ENCODE measurements at places on chromosomes 12 and 14.

DNA sequence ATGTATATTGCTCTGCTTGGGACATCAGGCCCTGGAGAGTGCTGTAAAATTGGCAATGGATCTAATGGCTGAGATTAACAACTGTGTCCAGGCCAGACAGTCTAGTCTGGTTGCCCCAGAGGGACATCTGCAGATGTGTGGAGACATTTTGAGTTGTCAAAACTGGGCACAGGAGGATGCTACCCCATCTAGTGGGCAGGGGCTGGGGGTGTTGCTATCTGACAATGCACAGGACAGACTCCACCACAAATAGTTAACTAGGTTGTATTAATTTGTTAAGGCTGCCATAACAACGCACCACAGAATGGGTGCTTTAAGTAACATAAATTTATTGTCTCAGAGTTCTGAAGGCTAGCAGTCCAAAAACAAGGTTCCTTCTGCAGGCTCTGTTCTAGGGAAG lies 302.5 kb upstream of the AMIGO2 start:
- no peak for DNase-seq

DNA sequence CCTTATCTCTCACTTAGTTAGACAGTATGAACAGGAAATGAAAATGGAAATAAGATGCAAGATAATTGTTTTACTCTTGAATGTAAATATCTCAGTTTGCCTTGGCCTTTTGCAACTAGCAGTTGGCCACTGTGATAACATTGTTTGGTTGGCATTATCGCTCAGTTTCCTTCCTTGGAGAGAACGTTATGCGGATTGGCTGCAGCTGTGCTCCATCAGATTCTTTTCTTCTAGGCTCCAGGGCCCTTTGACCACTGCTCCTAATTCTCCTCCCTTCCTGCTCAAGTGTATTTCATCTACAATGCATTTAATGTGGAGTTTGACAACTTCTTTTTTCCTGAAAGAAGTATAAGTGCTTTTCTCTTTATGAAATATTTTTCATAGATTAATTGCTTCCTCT lies 284.2 kb downstream of the ADAMTS20 start:
- DNase-seq, result no peak

- peak; percentile 0 for DNase-seq
Observed at GRCh38 chr12:48765753-48766162, 23.1 kb downstream of the ADCY6 start.

DNA sequence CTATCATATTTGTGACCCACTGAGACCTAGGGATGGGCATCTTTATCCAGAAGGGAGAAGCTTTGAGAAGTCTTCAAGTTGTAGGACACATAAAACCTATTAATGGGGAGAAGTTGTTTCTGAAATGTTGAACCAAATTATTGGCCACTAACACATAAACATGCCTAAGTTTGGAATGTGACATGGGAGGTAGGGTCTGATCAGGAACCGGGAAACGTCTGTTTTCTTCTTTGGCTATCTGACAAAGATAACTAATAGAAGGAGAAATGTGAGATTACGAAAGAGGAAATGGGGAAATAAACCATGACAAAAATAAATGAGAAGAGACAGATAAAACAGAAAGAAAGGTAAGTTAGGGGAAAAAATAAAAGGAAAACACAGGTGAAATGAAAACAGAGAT lies 425.2 kb downstream of the EGLN3 start:
- DNase-seq, result no peak

GRCh38 chr14:35406506-35407305 lies 2.2 kb upstream of the NFKBIA start:
- DNase-seq, result peak; percentile 55

GRCh38 chr12:93459097-93459496 lies 8.2 kb upstream of the MRPL42 start:
- DNase-seq, result no peak

DNA sequence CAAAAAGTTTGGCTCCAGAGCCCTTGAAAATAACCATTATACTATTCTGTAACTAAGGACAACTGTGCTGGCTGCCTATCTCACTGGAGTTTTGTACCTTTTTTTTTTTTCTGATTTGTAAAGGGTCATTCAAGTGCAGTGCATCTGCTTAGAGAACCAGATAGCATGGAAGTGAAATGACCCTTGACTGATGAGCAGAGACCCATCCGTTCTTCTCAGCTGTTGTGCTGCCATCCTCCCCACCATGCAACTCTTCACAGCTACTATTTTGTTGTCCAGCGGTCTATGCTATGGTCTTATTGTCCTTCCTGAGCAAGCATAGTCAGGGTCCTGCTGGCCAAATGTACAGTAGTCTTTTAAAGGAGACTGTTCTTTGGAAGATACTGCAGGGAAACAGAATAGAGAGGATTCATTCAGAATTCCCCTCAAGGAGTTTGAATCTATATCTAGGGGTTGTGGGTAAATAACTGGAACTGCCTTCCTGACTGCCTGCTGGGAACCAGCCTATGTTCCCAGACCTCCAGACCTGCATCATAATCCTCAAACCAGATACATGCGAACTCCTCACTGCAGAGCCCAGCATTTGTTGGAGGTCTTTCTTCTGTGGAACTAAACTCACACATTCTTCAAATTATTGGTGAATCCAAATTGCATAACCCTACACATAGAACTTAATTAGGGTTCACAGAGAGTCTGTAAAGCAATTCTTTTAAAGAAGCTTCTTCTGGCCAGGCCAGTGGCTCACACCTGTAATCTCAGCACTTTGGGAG lies 41.1 kb downstream of the GPR19 start:
- no peak for DNase-seq

DNA sequence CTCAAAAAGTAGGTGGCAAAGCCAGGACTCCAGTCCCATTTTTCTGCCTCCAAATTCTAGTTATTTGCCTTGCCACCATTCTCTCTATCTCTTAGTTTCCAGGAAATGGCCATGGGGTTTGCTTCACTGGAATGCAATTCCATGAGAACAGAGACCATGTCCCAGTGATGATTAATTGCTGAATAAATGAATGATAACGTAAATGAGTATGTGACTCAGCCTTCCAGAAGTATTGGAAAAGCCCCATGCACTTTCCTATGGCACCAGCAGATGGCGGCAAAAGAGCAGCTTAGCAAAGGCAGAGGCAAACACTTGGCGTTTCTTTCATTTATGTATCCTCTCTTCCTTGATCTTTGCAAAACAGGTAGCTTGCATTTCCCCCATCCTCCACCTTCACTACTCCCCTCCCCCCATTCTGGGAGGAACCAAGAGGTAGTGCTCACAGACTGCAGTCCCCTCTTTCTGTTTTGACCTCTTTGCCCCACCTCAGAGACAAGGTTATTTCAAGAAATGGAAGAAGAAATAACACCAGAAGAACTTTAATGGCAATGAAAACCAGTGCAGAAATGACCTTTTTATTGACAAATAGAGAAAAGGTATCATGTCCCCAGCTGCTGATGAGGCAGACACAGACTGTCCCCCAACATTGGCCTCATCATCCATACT lies 21.3 kb downstream of the TBX3 start:
- DNase-seq, result peak; percentile 89

- DNase-seq, result no peak
Observed at GRCh38 chr12:30927222-30927611, 669 bp downstream of the TSPAN11 start.

DNA sequence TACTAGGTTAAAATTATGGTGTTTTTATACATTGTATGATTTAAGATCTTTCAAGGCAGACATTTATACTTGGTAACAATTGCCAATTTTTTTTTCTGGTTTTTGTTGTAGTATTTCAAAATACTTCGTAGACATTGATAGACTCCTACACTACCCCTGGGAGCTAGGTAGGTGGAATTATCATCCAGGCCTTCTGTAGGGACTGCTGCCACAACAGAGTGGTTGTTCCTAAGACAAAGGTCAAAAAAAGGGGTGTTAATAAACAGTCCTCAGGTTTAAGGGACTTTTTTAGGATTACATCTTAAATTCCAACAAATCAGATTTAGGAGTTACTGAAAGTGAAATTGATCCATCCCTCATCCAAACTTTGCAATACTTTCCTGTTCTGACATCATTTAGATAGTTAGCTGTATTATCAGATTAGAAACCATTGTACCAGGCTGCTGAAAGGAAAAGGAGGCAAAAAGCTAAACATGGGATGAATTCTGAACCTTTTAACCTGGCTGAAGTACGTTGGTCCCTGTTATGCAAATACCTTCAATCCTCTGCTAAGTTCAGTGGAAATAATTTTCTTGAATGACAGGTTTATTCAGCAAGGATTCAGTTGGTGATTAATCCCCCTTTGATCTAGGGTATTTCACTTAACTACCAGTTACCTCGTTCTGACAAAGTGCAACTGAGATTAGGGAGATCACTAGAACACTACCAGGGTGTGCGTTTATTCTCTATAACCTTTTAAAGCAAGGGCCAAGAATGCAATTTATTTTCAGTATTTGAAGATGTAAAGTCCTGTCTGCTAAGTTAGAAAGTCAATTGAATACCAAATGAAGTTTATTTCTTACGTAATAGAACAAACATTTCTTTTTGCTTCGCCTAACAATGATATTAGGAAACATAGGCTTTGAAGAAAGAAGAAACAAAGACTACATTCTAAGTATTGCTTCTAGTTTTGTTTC lies 23.2 kb downstream of the AP5M1 start:
- no peak for DNase-seq

GRCh38 chr12:77033658-77034536 lies 31.5 kb downstream of the E2F7 start:
- no peak for DNase-seq

GRCh38 chr14:69657950-69658355 lies 46.6 kb downstream of the SUSD6 start:
- DNase-seq, result peak; percentile 21

DNA sequence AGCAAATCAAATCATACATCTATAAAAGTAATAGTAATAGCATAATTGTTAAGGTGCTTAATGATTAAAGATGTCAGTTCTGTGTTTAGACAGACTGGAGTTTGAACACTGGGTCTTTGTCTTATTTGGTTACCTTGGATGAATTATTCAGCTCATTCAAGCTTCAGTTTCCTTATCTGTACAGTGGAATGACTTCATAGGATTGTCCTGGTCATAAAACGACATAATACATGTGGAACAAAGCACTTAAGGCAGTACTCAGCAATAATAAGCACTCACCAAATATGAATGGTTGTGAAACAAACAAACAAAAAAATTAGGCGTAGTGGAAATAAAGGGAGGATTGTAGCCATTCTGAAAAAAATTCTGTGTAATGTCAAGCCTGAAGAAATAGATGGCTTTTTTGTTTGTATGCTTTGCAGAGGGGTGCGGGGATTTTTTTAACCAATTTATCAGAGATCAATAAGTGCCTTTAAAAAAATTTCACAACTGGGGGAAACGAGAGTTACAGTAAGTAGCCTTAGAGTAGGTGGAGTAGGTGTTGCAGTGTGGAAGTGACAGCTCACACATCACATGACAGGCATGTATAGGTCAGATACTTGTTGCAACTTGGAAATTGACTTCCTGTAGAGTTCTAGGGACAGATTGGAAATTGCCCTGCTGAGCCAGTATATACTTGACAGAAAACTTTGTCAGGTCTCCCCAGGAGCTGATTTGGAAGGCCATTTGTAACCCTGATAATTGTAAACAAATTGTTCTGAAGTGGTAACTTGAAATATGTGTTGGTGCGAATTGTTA lies 157.7 kb downstream of the SLC15A5 start:
- DNase-seq, result no peak

- DNase-seq, result peak; percentile 74
Observed at GRCh38 chr12:115998119-115998633, 279.3 kb downstream of the MED13L start.

GRCh38 chr12:41992022-41992421 lies 152.7 kb downstream of the GXYLT1 start:
- peak; percentile 92 for DNase-seq

GRCh38 chr14:24439257-24439656 lies 3.3 kb downstream of the SDR39U1 start:
- DNase-seq, result no peak

GRCh38 chr12:46148327-46149078 lies 120.3 kb downstream of the SLC38A1 start:
- no peak for DNase-seq

DNA sequence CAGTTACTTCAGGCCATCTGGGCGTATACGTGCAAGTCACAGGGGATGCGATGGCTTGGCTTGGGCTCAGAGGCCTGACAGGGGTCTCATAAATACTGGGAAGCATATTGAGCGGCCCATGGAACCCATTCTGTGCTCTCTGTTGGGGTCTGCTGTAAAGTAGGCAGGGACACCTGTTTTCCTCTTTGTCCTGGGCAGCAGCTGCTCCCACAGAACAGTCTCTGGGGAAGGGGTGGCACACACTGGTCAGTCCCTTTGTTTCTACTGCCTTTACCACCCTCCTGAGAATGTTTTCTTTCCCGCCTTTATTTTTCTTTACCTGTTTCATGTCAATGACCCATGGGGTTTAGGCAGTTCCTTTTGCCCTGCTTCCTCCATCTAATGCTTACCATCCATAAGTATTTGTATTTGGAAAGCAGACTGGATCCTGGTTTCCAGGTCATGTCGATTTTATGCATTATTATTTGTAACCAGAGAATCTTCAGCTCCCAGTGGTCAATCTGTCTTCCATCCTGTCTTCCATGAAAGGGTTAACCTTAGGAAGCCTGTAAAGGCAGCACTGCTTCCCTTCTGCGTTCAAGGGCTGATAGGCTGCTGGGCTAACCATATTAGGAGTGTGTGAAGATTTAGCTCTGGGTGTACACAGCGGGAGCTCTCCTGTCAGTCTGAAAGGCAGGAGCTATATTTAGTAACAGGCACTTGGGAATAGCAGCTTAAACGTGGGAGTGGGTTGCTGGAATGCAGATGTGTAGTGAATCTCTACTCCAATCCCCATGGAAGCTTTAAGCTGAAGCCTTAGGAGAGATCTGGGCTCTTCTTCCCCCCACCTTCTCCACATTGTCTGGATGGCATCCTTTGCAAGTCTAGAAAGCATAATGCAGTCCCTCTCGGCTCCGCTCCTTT lies 124.0 kb downstream of the DYRK2 start:
- DNase-seq, result peak; percentile 50

DNA sequence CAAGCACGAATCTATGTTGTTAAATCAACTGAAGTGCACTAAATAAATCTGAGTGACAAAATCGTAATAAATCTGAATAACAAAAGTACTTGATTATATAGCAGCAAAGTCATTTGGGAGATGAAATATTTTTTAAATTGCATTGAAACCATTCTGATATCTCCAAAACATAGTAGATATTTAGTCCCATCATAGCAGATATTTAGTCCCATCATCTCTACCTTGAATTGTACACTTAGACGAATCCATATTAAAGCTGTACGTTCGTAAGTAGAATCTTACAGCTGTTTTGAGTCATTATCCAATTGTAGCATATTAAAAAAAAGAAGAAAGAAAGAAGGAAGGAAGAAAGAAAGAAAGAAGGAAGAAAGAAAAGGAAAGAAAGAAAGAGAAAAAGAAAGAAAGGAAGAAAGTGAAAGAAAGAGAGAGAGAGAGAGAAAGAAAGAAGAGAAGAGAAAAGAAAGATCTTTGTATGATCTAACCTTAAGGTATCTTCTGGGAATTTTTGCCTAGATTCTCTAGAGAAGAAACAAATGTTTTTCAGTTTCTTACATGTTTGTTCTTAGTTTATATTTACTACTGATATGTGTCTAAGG lies 2.6 kb downstream of the DCN start:
- no peak for DNase-seq

GRCh38 chr14:49774106-49774505 lies 6.2 kb downstream of the KLHDC2 start:
- no peak for DNase-seq

- DNase-seq, result no peak
Observed at GRCh38 chr12:100956311-100956852, 161.8 kb downstream of the ANO4 start.

Data from kidney glomerular epithelial cell (primary cell).